Activated T-helper 1 cell treated with Interleukin-2 at 50 U/mL for 16 hours (primary cell): ENCODE measurements at places on chromosomes 1 and 21.

GRCh38 chr1:221164029-221164428, 284.8 kb downstream of the HLX start:
- no peak for DNase-seq

GRCh38 chr1:73411479-73411878, 786.5 kb downstream of the LRRIQ3 start:
- DNase-seq, result no peak

GRCh38 chr1:21914880-21915640, 22.1 kb downstream of the HSPG2 start:
- no peak for DNase-seq

- DNase-seq, result no peak
Measured at GRCh38 chr1:94688646-94689045, 131.5 kb upstream of the SLC44A3 start.

DNA sequence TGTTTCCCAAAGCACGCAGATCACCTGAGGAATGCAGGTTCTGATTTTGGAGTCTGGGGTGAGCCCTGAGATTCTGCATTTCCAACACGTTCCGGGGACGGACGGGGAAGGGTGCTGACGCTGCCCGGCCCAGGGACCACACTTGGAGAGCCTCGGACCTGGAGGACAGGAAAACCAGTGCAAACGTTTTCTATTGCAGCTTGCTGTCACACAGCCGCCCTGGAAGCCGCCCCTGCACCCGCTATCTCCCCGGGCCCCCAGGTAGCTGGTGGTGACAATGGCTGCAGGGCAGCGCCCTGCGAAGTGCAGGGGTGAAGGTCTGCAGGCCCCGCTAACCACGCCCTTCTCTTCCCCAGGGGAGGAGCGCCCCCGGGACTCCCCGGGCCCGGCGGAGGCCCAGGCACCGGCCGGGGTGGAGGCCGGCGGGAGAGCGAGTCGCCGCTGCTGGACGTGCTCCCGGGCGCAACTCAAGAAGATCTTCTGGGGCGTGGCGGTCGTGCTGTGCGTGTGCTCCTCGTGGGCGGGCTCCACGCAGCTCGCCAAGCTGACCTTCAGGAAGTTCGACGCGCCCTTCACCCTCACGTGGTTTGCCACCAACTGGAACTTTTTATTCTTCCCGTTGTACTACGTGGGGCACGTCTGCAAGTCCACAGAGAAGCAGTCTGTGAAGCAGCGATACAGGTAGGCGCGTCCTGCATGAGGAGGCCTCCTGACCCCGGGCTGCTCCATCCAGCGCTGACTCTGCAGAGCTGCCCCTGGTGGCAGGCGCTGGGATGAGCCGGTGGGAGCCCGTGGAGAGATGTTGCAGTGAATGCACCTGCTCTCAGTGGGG, 142.0 kb upstream of the COA6 start:
- no peak for DNase-seq

DNA sequence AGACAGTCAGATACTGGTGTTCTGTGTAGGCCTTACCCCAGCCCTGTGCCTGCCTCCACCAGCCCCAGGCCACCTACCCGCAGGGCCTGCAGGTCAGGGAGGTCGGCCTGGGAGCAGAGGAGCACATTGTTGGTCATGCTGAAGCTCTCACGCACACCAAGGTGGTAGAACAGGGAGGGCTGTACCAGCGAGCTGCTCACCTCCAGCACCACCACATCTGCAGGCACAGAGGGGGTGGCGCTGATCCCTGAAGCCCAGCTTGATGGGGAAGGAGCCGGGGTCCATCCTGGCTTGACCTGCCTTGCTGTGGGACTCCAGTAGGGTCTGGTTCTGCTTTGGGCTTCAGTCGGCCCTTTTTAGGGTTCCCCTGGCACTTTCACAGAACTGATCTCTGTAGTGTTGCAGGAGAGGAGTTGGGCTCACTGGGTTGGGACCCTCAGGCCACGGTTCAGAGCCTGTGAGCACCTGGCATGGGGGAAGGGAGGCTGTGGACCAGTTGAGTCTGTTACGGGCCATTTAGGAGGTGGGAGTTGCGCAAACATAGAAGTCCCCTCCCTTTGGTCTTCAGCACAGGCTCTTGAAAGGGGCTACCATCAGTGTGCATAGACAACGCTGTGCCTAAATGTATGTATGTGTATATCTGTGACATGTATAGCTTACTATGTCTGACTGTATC, 1.9 kb downstream of the MAP3K6 start:
- no peak for DNase-seq

GRCh38 chr1:6461051-6461530, 4.9 kb downstream of the TNFRSF25 start:
- no peak for DNase-seq

GRCh38 chr1:78645723-78646122, 3.9 kb upstream of the IFI44 start:
- DNase-seq, result no peak

DNA sequence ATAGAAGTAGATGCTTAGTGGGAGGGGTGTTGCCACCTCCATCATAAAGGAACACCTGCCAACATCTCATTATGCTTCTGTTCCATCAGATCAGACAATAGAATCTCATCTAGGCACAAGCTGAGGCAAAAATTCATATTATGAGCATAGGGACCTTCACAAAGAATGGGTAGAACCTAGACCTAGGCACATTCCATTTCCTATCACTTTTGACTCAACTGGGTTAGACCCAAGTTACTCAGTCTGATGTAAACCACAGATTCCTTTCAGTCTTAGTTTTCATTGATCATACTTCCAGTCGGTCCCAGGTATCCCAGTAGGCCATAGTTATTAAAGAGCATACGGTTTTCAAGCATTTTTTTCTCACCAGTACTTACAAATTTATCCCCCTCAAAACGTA, 21.7 kb downstream of the XCL1 start:
- no peak for DNase-seq

GRCh38 chr1:151457911-151458801, 1.1 kb downstream of the POGZ start:
- DNase-seq, result peak; percentile 64

DNA sequence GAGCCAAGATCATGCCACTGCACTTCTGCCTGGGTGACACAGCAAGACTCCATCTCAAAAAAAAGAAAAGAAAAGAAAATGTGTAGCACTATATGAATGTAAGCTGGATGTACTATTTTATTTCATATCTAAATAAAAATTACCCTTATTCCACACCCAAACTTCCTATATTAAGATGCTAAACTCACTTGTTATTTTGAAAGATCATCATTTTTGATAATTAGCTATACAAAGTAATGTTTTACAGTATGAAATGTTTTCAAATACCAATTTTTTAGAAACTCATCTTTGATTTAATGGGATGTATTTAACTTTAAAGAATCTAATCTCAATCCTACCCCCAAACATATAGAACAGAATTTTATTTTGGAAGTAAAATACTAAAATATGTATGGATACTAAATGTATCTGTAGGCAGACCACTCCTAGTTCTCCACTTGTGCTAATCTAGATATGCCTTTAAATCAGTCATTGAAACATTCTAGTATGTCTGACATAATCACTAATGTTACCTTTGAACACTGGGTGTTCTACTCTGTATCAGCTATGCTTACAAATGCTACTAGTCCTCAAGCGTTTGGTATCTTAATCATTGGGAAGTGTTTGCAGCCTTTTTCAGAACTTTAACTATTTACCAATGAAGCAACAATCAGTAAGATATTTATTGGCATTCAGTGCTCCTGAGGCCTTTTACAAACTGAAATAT, 12.9 kb downstream of the MIER1 start:
- no peak for DNase-seq

DNA sequence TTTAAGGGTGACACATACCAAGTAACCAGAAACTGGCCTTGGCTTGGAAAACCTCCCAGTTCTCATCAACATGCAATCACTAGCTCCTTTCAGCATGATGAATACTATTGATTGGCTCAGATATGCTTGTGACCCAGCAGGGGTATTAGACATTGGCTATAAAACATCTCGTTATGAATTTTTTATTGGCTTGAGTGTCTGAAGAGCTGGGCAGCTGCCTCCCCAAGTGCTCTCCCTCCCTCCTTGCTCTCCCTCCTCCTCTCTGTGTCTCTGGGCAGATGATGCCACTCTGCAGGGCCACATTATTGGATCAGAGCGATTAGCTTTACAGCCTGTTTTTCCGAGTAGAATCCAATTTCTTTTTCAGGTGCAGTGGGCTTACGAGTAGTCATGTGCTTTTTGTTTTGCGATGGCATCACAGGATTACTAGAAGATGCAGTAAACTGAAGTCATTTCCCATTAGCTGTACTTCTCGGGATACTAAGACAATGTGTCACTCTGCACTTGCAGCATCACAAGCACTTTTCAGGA, 79.3 kb upstream of the ATF3 start:
- DNase-seq, result no peak

GRCh38 chr1:203954788-203955552, 93.6 kb downstream of the SNRPE start:
- DNase-seq, result no peak

- DNase-seq, result no peak
Measured at GRCh38 chr1:229028987-229029878, 241.7 kb upstream of the RAB4A start.

GRCh38 chr1:156859523-156860112, 701 bp upstream of the INSRR start:
- DNase-seq, result no peak

- no peak for DNase-seq
Measured at GRCh38 chr1:43074244-43074643, 97.8 kb downstream of the EBNA1BP2 start.

- DNase-seq, result no peak
Measured at GRCh38 chr1:88145752-88146151, 538.3 kb upstream of the PKN2 start.

- no peak for DNase-seq
Measured at GRCh38 chr21:41442481-41443186, 16.6 kb downstream of the MX1 start.

DNA sequence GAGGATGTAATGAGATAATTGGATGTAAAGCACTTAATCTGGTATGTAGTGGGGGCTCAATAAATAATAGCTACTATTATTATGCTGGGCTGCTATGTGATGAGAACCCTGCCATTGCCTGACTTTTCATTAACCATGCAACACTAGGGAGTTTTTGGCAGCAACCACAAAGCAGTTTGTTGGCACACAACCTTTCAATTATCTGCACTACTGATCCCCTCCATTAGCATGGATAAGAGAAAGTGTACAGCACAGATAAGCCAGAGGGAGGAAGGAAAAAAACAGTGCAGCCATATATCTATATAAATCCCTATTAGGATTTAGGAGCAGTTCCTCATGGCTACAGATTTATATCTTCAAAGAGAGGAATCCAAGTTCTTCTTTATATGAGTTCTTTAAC, 498.5 kb downstream of the NUF2 start:
- no peak for DNase-seq

DNA sequence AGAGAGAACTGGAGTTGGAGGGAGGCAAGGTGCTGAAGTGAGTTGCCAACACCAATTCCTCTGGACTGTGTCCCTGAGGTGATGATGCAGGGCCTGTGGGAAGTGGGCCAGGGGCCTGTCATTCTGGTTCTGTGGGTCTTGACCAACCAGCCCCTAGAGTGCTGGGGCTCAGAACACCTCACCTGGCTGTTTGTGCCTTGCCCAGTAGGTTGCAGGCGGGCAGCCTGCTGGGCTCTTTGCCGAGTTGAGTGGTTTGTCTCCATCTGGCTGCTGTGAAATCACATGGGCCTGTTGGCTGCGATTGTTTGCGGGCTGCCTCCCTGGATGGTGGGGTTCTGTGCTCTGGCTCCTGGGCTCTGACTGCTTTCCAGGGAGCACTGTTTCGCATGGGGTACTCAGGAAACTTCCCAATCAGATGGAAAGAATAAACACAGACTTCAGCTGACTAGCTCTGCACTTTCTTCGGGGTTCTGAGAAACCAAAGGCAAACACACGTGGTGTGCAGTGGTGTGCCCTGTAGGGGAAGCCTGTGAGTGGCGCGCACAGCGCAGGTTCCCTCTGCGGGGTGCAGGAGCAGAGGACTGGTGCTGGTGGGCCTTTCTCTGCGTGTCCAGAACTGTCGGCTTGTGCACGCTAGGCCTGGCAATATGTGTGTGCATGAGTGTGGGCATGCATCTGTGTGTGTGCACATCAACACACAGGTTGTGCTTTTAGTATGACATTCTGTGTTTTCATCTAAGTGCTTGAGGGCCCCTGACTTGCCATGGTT, 95.1 kb downstream of the RHOU start:
- no peak for DNase-seq

DNA sequence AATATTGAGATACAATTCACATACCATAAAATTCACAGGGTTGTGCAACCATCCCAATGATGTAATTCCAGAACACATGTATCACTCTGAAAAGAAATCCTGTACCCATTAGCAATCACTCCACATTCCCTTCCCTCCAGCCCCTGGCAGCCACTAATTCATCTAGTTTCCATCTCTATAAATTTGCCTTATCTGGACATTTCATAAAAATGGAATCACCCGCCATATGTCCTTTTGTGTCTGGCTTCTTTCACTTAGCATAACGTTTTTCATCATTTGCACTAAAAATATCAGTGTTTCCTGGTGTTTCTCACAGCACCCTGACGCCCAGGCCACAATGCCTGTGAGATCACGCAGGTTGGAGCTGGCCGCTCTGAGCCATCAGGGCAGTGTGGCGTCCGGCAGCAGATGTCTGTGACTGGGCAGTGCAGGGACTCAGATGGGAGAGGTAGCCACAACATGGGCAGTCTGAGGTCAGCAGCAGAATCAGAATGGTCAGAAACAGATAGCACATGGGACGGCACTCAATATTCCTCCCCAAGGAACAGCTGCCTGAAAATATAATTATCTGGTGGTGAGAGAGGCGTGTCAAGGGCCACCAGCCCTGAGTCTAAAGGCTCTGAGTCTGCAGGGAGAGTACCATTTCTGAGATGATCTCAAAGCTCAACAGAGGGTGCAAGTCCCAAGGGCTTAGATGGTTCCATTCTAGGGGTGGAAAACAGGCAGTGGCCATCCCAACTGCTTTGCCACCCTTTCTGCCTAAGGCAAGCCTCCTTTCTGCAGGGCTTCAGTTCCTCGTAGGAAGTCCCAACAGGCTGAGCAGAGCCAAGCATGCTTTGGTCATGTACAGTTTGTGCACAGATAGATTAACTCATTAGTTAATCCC, 129.4 kb upstream of the EDN2 start:
- no peak for DNase-seq

GRCh38 chr1:3119725-3120124, 50.7 kb downstream of the PRDM16 start:
- no peak for DNase-seq

DNA sequence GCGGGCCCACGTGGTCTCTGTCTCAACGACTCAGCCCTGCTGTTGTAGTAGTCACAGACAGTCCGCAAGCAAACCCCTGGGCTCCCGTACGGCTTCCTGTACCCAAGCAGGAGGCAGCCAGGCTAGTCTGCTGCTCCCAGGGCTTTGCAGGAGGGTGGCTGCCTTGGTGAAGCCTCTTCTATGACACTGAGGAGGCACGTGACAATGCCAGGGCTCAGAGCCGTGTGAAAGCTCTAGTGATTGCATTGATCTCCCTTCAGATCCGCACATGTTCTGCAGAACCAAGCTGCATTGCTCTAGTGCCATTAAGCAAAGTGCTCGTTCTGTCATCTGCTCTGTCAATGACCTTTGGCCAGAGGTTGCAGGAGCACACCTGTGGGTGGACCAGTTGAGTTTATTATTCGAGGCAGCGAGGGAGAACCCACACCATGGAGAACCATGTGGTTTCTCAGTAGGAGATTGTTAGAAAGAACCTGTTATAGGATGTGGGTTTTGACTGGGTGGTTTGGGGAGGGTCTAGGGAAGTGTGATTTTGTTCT, 18.0 kb downstream of the UMODL1 start:
- DNase-seq, result no peak

- no peak for DNase-seq
Measured at GRCh38 chr1:61253059-61253735, 170.8 kb downstream of the NFIA start.
